Left hindlimb (tissue), 1 donor: ENCODE measurements at places on chromosomes 11 and 22.
A peak's percentile ranks its signal among the peaks of the same experiment; 100 is the strongest.

DNA sequence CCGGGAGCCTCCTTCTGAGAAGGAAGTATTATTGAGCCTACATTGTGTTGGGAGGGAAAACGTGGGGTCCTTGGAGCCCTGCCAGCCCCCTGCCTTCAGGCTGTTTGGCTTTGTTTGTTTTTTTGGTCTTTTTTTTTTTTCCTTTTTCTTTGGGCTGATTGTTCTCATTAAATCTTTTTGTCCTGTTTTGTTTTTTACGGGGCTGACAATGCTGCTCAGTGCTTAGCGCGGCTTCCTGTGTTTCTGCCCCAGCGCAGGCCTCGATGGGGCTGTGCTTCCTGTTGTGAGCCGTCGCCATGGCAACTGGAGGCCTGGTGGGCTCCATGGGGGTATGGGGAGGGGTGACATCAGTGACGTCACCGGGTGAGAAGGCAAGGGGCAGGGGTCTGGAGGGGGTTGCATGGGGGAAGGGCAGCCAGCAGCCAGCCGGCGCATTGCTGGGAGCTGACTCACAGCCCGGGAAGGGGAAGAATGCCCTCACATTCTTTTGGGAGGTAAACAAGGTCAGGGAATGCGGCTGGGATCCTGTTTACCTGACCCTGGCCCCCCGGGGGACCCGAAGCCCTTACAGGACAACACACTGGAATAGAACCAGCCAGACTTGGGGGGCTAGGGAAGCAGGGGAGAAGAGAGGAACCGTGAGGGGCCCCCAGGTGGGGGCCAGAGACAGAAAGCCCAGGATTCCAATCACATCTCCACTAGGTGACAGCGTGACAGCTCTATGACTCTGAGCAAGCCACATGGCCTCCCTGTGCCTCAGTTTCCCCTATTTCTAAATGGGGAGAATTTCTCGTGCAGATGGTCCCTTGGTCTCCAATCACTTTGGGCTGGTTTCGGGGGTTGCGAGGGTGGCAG, 22.2 kb upstream of the CBX7 start:
- peak; percentile 87 for DNase-seq

DNA sequence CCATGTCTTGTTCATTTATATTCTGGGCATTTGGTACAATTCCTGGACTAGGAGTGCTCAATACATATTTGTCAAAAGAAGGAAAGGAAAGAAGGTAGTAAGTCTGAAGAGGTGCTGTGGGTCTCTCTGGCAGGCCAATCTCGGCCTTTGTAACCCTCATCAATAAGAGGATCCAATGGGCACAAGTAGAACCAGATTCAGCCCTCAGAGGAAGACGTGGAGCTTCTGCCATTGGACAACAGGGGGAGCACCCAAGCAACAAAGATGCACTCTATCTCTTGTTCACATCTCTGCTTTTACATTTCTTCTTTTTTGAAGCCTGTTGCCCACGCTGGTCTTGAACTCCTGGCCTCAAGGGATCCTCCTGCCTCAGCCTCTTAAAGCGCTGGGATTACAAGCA, 2.2 kb upstream of the VPS11 start:
- DNase-seq = no peak

DNA sequence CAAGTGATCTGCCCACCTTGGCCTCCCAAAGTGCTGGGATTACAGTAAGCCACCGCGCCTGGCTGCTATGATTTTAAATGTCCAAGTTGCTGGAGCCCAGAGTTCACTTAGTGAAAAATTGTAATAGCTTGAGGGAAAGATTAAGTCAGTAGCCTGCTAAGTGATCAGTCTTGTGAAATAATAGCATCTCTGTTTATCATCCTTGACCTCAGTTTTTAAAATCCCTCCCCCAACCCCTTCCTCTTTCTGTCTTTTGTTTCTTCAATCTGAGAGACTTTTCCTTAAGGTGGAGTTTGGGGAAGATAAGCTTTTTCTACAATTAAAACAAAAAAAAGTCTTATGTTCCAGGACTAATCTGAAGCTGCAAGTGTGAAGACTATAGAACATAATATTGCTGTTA, 6.4 kb downstream of the HIPK3 start:
- DNase-seq = no peak

DNA sequence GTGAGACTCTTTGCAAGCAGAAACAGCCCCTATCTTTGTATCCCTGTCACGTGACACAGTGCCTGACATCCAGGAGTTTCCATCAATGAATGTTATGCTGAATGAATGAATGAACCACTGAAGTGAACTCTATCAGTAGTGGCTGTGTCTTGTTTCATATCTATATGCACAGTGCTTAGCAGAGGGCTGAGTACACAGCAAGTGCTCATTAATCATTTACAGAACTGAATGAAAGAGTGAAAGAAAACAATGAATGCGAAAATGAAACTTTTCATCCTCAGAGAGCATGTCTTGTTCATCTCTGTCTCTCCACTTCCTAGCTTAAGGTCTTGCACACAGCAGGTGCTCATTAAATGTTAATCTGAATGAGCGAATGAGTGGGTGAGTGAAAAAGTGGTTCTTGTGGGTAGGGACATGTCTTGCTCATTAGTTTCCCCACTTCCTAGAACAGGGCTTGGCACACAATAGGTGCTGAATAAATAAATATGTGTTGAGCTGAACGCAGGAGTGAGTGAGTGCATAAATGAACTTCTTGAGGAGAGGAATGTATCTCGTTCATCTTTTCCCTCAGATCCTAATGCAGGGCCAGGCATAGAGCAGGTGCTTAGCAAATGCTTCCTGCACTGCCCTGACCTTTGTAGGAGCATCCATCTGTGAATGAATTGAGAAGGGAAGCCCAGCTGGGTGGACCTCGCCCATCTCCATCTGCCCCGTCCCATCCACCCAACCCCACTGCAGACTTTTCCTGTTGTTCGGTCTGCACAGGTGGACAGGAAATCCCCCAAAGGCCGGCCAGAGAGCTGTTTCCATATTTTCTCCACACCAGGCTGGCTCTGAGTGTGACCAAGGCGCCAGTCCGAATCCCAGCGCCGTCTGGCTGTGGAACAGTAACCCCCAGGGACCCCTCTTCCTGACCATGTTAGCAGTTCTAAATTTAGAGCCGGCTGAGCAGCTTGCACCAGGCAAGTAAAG, 113.4 kb upstream of the CRYBB3 start:
- DNase-seq = peak; percentile 82

- DNase-seq = no peak
Measured at GRCh38 chr11:126162306-126163030, 49.0 kb downstream of the RPUSD4 start.

DNA sequence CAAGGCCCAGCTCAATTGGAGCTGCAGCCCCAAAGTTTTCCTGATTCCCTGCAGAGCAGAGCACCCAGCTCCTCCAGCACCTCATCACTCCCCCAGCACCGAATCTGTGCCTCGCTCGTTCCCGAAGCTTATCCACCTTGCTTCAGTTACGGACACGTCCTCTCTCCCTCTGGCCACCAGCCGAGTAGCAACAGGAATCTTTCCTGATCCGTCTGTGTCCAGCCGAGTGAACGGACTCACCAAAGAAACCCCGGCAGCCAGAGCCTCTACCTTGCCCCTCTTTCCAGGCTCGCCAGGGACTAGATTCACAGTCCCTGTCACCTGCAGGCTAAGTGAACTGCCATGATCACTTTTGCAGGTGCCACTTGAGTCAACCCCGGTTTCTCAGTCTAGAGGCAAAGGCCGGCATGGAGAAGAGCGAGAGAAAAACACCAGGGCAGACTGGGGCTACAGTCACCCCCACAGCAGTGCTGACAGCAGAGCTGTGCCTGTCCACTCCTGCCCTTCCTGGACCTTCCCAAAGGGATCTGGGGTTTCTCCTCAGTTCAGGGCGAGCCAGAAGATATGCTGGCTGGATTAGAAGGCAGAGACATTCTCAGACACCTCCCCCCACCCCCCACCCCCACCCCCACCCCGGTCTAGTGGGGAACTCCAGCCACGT, 32.3 kb downstream of the BID start:
- no peak for DNase-seq

DNA sequence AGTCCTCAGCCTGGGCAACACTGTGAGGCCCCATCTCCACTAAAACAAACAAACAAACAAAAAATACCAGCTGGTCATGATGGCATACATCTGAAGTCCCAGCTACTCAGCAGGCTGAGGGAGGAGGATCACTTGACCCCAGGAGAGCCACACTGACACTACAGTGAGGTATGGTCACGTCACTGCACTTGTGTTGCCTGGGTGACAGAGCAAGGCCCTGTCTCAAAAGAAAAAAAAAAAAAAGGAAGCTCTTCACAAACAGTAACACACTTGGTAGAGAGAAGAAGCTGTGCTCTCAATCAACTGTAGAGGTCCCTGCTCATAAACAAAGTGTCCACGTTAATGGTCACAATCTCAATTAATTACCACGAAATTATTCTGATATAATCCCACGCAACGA, 401.6 kb upstream of the CCDC90B start:
- no peak for DNase-seq

GRCh38 chr22:24177456-24177855, 3.8 kb upstream of the SUSD2 start:
- no peak for DNase-seq

GRCh38 chr11:62788991-62789390, 1.8 kb downstream of the TMEM179B start:
- no peak for DNase-seq

DNA sequence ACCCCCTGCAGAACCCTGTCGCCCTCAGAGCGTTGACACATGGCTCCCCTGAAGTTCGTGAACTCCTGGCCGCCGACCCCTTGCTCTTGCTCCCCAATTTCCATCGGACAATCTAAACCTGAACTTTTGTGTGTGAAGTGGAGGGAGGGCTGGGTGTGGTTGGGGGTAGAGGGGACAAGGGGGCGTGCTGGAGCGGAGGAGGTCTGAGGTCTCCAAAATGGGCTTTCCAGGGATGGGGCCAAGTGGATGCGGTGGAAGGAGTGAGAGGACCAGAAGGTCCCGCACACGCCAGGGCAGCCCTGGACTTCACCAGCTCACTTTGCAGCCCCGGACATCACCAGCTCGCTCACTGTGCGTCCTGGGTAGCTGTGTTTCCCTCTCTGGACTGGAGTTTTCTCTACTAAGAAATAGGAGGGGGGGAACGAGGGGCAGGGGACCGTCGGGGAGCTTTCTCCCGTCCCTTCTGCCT, 18.6 kb downstream of the CREB3L1 start:
- DNase-seq = no peak

GRCh38 chr11:79173615-79174014, 267.2 kb downstream of the TENM4 start:
- no peak for DNase-seq

DNA sequence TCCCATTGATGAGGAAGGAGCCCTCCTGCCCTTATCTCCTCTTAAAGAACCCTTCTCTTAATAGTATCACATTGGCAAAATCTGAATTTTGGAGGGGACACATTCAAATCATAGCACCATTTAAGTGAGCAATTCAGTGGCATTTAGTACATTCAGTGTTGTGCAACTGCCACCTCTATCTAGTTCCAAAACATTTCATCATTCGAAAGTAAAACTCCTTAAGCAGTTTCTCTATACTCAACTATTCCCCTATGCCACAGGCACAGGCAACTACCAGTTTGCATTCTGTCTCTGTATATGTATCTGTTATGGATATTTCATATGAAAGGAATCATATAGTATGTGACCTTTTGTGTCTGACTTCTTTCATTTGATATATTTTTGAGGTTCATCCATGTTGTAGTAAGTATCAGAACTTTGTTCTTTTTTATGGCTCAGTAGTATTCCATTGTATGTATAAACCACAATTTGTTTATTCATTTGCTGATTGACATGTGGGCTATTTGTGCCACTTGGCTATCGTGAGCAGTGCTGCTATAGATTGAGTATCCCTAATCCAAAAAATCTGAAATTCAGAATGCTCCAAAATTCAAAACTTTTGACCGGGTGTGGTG, 22.9 kb downstream of the FAR1 start:
- DNase-seq = no peak

DNA sequence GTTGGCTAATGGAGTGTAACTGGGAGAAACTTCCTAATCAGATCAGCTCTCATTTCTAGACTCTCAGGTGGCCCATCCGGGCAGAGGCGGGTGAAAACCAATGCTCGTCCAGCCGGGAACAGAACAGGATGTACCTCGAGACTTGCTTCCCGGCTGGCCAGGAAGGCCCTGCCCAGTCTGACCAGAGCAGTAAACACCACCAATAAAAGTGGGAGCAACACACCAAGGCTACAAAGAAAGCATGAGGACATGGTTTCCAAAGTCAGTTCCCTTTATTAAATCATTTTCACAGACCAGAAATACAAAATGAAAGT, 940 bp upstream of the TNKS1BP1 start:
- no peak for DNase-seq

DNA sequence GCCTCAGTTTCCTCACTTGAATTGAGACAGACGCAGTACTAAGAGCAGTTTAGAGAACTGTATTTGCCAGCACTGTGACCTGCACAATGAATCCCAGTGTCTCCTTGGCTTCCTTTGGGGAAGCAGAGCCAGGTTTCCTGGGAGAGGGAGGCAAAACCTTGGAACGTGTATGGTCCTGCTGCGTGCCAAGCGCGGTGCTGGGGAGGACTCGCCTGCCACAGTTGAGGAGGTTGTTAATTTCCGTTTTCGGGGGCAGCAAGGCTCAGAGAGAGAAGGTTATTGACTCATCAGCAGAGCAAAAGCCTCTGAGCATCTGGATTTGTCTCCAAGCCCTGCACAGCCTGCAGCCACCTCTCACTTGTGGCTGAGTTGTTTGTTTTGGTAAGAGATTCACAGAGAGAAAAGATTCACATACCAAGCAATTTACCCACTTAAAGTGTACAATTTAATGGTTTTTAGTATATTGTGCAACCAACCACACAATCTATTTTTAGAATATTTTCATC, 10.8 kb downstream of the SYT12 start:
- DNase-seq = no peak

- DNase-seq = no peak
Measured at GRCh38 chr11:47123094-47123493, 53.6 kb downstream of the ARFGAP2 start.

GRCh38 chr22:40220316-40221054, 42.8 kb downstream of the TNRC6B start:
- DNase-seq = peak; percentile 45

GRCh38 chr11:122181372-122181771, 65.4 kb upstream of the BLID start:
- no peak for DNase-seq

DNA sequence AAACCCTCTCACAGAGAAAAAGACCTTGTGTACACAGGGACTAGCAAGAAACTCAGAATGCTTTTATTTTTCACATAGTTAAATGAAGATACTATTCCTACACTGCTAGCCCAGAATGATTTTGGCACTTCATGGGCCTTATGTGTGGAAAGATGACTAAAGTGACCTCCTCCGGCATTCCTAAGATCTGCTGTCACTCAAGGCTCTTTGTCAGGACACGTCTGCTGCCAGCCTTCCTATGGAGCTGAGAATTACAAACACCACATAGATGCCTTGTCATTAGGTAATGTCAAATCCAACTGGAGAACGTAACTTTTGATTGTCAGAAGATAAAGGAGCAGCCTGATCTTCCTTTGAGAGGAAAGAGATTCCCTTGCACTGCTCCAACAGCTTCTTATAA, 249.1 kb downstream of the FAT3 start:
- no peak for DNase-seq

- no peak for DNase-seq
Measured at GRCh38 chr11:16876053-16876752, 137.8 kb downstream of the C11orf58 start.

GRCh38 chr11:76444065-76444383, 794 bp upstream of the EMSY start:
- DNase-seq = no peak

- no peak for DNase-seq
Measured at GRCh38 chr11:66892911-66893310, 36.0 kb downstream of the LRFN4 start.
